ENCODE measurements at places on chromosomes 3 and 15.
A peak's percentile ranks its signal among the peaks of the same experiment; 100 is the strongest.

DNA sequence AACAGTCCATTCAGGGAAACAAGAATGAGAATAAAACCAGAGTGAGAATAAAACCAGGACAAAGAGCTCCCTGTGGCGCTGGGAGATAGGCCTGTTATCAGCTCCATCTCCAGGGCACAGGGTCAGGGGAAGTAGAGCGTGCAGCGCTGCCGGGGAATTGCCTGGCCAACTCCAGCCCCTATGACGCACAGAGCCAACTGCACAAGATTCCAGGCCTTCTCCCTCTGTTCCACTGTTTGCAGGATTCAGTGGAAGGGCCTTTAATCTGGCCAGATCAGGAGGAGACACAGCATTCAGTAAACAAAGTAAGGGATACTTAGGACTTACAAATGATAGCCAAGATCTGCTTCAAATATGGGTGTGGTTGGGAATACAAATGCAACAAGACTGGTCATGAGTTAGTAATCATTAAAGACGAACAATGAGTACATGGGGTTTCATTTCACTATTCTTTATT, 49.4 kb downstream of the ITGB5 start:
- DNase-seq, result no peak

DNA sequence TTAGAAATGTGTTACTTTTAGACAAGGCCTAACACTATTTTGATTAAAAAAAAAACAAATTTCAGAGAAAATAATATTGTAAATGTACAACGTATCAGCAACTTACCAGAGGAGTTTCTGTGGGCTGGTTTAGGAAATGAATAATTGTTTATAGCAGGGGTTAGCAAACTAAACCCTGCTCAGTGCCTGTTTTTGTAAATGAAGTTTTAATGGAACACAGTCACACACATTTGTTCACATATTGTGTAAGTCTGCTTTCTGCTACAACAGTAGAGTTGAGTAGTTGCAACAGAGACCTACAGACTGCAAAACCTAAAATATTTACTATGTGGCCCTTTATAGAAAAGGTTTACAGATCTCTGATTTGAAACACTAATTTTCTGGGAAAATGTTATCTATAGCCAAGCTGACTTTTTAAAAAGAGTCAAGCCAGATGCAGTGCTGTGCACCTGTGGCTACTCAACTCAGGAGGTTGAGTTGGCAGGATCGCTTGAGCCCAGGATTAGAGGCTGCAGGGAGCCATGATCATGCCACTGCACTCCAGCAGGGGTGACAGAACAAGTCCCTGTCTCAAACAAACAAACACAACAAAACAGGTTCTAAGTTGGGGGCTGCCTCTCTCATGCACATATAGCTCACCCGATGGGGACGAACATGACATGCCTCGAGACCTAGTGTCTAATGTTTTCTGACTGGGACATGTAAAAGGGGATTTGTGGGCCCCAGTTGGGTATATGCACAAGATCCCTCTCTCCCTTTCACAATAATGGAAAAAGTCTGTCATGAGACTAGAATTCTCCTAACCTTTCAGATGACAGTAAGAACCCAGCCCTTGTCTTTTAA, 182.5 kb downstream of the TNIK start:
- no peak for DNase-seq

- no peak for DNase-seq
Observed at GRCh38 chr3:85007195-85008094, 48.7 kb downstream of the CADM2 start.

DNA sequence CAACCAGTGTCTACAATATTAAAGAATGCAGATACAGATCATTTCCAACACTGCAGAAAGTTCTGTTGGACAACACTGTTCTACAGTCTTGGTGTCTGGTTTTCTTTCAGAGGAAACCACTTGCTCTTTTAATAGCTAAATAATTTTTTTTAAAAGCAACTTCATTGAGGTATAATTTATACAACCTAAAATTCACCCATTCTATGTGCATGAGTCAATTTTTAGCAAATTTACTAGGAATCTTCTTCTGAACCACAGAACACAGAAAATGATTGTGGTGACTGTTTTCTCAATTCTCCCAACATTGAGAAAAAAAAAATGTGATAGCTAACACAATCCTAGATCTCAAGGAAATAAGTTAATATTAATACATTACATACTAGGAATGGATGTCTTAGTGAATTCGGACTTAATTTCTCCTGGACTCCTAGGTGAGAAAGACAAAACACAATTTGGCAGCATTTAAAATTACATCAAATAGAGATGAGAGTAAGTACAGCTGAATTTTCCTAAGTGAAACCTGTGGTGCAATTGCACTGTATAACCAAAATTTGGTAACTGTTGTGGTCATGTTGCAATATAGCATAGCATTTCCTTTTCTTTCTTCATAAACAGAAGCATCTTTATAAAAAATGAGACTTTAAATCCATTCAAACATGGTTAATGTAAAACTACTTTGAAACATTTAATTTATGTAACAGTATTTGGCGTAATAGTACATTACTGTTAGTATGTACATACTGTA, 15.3 kb upstream of the PLCL2 start:
- DNase-seq, result no peak

DNA sequence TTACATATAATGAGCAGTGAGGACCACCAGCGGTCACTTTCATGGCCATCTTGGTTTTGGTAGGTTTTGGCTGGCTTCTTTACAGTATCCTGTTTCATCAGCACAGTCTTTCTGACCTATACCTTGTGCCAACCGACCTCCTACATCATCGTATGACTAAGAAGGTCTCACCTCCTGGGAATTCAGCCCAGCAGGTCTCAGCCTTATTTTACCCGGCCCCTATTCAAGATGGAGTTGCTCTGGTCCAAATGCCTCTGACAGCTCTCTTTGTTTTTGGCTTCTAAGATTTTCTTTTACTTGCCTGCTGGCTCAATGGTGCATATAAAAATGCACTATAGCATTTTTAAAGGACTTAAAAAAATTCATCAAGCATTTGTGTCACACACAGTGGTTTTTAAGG, 3.2 kb upstream of the MME start:
- DNase-seq, result no peak

DNA sequence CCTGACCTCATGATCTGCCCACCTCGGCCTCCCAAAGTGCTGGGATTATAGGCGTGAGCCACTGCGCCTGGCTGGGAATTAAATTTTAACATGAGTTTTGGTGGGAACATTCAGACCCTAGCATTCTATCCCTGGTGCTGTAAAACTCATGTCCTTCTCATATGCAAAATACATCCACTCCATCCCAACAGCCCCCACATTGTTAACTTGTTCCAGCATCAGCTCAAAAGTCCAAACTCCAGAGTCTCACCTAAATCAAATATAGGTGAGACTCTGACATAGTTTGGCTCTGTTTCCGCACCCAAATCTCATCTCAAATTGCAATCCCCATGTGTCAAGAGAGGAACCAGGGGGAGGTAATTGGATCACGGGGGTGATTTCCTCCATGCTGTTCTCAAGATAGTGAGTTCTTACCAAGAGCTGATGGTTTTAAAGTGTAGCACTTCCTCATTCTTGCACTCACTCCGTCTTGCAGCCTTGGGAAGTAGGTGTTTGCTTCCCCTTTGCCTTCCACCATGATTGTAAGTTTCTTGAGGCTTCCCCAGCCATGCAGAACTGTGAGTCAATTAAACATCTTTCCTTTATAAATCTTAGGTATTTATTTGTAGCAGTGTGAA, 96.2 kb upstream of the PLCL2 start:
- no peak for DNase-seq

DNA sequence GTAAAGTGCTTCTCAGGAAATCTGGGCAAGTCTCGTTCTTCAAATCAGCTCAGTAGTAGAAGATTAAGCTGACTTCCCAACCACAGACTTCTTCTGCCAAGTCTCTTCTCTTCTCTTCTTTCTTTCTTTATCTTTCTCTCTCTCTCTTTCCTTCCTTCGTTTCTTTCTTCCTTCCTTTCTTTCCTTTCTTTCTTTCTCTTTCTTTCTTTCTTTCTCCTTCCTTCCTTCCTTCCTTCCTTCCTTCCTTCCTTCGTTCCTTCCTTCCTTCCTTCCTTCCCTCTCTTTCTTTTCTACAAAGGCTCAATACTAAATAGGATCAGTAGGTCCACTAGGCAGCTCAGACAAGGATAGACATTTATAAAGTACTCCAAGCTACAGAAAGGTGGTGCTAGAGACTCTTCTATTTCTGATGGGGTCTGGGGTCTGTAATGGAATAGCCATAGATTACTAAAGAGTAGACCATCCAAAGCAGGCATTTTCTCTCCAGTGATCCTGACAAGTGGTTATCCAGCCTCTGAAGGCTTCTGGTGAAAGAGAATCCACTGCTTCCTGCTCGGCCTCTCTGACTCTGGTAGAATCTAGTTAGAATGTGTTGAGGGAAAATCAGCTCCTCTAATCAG, 100.8 kb downstream of the TPRG1 start:
- DNase-seq, result peak; percentile 57

DNA sequence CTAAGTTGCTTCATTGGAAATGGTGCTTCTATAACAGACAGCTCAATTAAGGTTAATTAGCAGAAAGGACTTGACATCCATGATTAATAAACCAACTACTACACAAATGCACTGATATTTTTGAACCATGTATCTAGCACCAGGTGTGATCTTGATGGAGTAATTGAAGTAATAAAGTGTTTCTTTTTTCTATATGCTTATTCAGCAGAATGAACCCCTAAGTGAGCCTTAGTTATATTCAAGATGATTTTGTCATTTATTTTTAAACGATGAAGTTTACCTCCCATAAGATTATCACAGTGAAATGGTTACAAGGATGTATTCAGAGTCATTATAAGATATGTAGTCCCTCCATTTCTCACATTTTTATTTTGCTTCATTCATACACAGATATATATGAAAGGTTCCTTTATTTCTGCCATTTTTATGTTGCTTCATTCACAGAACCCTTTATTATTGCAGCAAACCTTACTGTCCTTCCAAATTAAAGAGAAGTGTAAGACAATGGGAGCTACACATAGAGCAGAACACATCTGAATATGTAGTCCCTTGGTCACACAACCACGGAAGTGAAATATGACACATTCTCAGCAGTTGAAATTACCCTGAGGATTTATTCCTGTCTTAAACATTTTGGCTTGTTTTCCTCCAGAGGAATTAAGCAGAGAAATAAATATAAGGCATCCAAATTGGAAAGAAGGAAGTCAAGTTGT, 295.0 kb downstream of the RAP2B start:
- DNase-seq, result no peak

GRCh38 chr15:27219636-27220035, 248.7 kb downstream of the GABRG3 start:
- no peak for DNase-seq

DNA sequence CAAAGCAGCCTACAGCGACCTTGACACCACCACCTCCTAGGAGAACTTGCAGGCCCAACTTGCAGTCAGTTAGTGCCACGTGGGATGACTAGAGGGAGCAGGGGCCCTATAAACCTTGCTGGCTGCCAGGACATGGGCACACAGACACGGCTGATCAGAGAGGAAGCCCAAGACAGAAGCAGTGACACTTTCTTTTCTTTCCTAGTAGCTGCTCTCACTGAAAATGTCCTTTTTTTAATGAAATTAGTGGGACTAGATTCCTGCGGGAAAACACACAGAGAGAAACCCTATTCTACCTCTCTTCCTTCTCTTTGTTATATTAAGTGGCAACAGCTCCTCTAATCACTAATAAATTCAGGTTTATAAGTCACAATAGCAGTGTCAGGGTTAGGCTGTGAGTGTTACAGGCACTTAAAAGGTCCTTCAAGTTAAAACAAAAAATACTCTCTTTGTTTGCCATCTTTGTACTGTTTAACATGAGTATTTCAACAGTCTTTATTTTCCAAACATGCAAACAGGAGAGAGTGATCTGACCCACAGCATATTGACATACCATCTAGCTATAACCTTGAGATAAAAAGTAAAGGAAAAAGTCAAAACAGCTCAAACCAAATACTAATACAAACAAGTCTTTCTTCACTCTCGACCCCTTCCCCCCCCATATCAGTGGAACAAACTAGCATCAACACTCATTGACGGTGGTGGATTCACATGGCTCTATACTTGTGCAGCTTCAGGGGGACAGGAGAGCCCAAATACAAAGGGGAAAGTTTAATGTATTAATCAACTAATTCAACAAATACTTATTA, 2.1 kb upstream of the TMEM212 start:
- DNase-seq, result no peak

- no peak for DNase-seq
Observed at GRCh38 chr15:33754242-33754641, 214.1 kb upstream of the CHRM5 start.

DNA sequence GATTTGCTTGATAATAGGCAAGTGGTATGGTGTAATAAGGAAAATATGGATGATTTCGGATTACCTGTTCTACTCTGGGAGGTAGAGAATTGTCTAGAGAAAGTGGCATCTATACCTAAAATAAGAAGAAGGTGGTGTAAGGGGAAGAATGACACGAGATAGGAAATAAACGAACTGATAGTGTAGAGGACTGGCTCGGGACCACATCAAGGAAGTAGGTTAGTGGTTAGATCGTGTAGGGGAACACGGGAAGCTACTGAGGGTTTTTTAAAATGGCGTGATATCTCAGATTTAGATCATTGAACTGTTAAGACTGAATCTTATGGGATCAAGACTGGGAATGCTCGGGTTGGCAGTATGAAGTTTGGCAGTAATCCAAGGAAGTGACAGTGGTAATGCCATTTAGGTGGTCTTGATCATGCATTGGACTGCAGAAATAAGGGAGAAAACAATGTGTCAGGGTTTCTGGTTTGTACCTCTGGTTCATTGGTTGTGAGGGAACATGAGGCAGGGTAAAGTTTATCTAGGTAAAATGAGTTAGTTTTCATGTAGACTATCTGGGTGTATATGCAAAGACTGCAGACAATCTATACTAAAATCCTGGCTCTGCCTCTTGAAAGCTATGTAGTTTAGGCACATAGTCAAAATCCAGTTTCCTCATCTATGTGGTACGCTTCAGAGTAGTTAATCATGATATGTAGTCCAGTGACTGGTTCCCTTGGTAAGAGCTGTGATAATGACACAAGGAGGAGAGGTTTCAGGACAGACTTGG, 7.4 kb downstream of the RPL14 start:
- no peak for DNase-seq

DNA sequence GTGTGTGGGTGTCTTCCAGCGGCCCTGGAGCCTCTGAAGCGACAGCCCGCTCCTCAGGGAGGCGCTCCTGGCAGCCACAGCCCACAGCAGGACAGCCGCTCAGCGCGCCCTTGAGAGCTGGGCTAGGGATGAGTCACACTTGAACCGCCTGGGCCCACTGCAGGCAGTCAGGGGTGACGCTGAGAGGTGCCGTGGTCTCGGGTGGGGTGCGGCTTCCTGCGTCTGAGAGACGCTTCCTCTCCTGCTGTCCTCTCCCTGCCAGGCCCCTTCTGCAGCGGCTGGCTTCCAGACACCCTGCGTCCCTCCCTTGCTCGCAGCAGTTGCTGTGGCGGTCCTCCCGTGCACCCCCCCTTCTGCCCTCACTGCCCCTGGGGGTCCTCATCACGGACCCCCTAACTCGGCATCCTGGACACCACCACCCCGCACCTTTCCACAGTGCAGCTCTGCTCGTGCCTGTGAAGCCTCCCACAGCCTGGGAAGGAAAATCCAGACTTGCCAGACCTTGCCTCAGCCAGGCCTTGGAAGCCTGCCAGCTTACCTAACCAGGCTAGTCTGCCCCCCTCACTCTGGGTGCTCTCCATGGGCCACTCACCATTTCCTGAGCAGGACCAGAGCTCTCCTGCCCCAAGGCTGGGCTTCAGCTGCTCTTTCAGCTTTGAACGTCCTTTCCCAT, 1.1 kb upstream of the SPTBN5 start:
- DNase-seq, result peak; percentile 27

Measured in NCI-H1092 (cell line).